ENCODE measurements at places on chromosomes 1 and 21. TPM values are rescaled to one million over a fixed set of nuclear protein-coding genes. Genes with fewer than 3 reads are reported as not detected.

DNA sequence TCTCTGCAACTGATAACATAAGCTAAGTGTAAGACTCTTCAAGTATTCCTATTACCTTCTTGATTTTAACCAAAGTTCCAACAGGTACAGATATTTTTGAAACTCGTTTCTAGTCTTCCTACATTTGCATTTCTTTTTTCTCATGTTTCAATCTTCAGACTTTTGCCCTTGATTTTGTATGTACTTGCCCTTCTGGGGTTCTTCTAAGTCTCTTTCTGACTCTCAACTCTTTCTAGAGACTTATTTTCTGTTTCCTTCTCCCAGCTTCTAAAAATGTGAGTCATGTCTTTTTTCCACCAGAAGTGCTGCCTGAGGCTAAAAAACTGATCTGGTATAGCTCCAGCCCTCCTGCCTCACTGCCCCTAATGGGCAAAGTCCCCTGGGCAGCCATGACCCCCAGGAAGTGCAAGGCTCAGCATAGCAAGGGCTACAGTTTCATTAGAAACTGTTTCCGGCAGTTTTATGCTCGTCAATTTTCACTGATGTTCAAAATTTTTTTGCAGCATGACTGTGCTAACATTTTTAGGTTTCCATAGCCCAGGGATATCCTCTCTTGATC, 265.9 kb downstream of the SEC16B start:
- no peak for DNase-seq

- DNase-seq, result no peak
These were observed 20.3 kb downstream of the ZMYM4 start for GRCh38 chr1:35288761-35289160.

GRCh38 chr1:99397863-99398262, 133.6 kb downstream of the PLPPR4 start:
- no peak for DNase-seq

- peak; percentile 38 for DNase-seq
These were observed 78.9 kb downstream of the UBE2U start for GRCh38 chr1:64282351-64282750.

GRCh38 chr1:10693497-10694273, 102.8 kb downstream of the CASZ1 start:
- peak; percentile 91 for DNase-seq

GRCh38 chr1:111488669-111489068, 14.8 kb downstream of the ADORA3 start:
- no peak for DNase-seq

DNA sequence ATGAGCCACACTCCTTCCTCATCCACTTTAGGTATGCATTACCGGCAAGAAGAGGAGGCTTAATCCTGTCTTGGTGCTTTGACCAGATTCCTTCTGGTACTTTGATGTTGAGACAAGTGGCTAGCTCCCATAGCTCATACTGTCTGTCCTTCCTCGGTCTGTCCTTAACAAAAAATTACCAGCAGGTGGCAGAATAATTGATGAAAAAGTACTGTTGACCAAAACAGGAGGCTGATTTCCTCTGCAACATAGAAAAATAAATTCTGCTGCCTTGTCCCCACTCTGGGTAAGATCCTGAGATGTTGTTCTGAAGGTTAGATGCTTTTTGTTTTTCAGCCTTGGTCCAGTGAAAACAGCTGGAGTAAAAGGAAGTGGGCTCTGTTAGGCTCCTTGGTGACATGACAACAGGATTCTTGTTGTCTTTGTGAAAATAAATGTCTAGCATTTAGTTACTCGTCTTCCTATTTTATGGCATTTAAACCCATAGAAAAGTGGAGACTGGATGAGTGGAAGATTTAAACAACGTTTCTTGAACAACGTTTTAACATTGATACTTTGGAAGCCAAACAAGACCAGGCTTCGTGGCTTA, 11.2 kb upstream of the HJV start:
- DNase-seq, result no peak

DNA sequence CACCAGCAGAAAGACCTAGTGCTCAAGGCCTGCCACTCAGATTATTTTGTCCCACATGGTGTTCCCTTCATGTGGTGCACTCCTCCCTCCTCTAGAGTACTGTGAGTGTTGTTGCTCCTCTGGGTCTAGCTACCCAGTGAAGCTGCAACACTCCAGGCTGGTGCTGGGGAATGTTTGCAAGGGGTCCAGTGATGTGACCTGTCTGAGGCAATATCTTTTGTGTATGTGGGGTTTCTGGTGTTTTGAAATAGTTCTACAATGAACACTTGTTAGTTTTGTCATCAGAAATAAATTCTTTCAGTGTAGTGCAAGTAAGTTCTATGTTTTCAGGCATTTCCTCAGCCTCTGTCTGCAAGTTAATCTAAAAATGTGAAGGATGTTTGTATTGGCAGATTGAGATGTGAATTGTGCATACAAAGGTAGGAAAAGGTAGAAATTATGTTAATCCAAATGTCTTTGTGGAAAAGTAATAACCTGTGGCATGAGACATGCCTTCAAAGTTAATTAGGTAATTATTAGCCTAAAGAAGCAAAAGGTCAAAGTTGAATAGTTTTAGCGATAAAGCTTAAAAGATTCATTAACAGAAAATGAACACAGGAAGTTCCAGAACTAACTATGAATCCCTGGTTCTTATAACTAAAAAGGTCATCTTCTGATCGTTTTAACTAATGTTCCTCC, 616.8 kb downstream of the LTN1 start:
- DNase-seq, result no peak

Gene TMEM82
- total RNA-seq, result 2.2 TPM

Gene C2CD4D
- total RNA-seq, result 0.30 TPM

Gene CYP4Z1
- not detected for total RNA-seq

Gene FMN2
- total RNA-seq, result 0.83 TPM

Gene PM20D1
- not detected for total RNA-seq
